Endothelial cell (in vitro differentiated cells): ENCODE measurements at places on chromosomes 4 and X.

GRCh38 chr4:11565213-11565612 lies 136.5 kb upstream of the HS3ST1 start:
- DNase-seq: no peak
- no peaks in the 10 kb centered on the region for H3K27me3 ChIP-seq
- no peaks in the 10 kb centered on the region for H3K36me3 ChIP-seq
- no peaks in the 10 kb centered on the region for H3K4me1 ChIP-seq
- no peak overlapping the region for H3K4me3 ChIP-seq

- peaks cover 10% of the 10 kb centered on the region for H3K4me1 ChIP-seq
- H3K4me3 ChIP-seq: no peak overlapping the region
Measured at GRCh38 chr4:37993806-37994205, 33.6 kb downstream of the PTTG2 start.

DNA sequence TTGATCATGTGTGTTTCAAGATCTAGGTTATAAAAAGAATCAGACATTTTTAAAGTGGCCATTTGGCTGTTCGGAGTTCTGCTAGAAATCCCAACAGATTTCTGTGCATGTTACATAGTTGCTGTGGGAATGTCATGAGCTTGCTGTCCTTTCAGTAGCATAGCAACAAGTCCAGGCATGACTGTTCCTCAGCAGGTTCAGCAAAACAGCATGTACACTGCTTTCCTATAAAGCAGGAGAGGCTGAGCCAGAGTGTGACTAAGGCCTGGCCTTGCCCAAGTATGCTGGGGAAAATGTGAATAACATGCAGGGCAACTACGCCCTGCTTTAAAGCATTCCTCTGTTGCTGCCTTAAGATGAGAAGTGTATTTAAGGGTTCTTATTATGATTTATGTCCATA lies 217.1 kb upstream of the SMIM31 start:
- H3K4me3 ChIP-seq: no peak overlapping the region
- H3K27ac ChIP-seq: no peak overlapping the region
- H3K27me3 ChIP-seq: peaks cover 4% of the 10 kb centered on the region
- peaks cover 4% of the 10 kb centered on the region for H3K36me3 ChIP-seq
- H3K4me1 ChIP-seq: peaks cover 3% of the 10 kb centered on the region
- DNase-seq: no peak

DNA sequence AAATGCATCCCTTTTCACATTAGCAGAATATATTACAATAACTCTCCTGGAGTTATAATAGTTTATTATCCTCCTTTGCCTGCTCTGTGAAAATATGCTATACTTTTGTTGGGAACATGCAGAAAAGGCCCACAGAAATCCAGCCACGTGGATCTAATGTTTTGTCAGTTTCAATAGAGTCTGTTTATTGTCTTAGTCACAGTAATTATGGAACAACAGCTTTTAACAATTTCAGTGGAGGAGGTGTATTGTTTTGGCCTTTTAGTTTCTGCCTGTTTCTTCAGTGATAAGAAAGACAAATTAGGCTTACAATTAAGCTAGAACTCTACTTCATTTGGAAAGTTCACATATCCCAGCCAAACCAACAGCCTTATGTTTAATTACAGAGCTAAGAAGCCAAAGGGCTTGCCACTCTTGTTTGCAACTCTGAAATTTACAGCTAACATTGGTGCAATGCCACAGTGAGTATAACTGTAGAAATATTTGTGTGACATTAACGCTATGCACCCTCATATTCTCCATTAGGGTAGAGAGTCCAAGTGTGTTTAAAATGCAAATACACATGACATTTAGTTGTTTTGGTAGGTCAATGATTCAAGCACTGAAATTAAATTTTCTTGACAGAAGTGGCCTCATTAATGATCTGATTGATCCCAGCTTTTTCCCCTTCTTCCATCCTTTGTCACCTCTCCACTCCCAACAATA lies 175.8 kb downstream of the USP46 start:
- no peaks in the 10 kb centered on the region for H3K36me3 ChIP-seq
- no peak overlapping the region for H3K27ac ChIP-seq
- no peak overlapping the region for H3K4me3 ChIP-seq
- no peak for DNase-seq
- no peaks in the 10 kb centered on the region for H3K27me3 ChIP-seq
- H3K4me1 ChIP-seq: peaks cover 2% of the 10 kb centered on the region
